ENCODE measurements at places on chromosomes 12 and 14. TPM values are rescaled to one million over a fixed set of nuclear protein-coding genes. Genes with fewer than 3 reads are reported as not detected.

Gene SOX5
- total RNA-seq = 0.07 TPM

Gene ENDOU
- not detected for total RNA-seq

Gene LHX5
- total RNA-seq = under 0.01 TPM

Gene DLGAP5
- total RNA-seq = 0.07 TPM

Gene CD163L1
- 0.14 TPM for total RNA-seq

Gene PRB2
- not detected for total RNA-seq

Gene ABCC9
- 0.34 TPM for total RNA-seq

Measured in nasal cavity respiratory epithelium epithelial cell of viscerocranial mucosa (primary cell).